ENCODE measurements at places on chromosomes 12 and 14.

GRCh38 chr12:64103825-64104740, 118.0 kb downstream of the KICS2 start:
- no peak for DNase-seq

- no peak for DNase-seq
Observed at GRCh38 chr12:30795410-30796312, 40.9 kb upstream of the CAPRIN2 start.

GRCh38 chr12:82955043-82955442, 268.3 kb downstream of the TMTC2 start:
- no peak for DNase-seq

DNA sequence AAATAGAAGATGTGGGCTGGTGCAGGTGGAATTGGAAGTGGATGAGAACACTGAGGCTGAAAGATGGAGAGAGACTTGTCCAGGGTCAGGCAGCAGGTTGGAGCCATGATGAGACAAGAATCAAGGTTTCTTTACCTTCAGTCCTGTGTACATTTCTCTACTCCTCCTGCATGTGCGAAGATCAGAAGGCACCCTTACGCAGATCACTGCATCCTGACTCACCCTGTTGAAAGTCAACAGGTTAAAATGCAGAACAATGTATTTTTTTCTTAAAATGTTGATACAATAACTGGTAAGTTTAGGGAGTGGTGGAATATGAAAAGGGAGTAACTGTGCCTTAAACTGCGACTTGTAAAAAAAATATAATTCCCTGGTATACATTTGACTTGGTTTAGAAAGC, 47.8 kb downstream of the TESPA1 start:
- DNase-seq = no peak

DNA sequence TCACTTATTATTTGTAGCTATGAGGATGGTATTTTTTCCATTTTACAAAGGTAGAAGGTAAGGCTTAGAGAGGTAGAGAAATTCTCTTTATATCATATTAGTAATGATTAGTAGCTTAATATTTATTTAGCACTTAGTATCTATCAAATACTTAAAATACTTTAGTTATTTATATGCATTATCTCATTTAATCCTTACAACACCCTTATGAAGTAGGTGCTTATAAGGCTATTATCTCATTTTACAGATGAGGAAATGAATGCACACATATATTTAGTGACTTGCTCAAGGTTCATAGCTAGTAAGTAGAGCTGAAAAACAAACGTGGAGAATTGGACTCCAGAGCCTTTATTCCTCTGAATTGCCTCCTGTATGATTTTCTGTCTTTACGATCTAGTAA, 11.0 kb downstream of the RAB5B start:
- DNase-seq = no peak

DNA sequence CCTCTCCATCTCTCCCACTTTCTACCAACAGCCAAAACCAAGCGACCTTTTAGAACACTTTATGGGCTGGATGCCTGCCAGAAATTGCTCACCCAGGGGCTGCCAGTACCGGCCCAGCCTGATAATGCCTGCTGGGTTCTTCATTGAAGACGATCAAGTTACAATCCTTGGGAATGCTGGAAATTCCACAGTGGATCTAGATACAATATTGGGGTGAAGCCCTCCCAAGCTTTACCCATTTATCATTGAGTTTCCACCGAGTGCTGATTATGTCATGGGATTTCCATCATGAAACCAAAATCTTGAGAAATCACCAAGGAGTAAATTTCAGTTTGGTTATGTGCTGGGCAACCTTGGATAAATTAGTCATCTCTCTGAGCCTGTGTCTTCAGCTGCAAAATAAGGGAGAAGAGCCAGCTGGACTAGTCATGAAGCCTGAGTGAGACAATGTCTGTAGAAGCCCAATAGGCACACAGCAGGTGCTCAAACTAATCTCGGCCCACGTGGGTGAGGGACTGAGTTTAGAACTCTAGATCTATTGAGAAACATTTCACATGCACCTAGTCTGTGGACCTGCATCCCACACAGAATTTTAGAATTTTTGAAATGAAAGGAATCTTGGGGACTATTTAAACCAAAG, 75.5 kb upstream of the CLMN start:
- no peak for DNase-seq

GRCh38 chr12:12456637-12457036, 99.8 kb downstream of the BORCS5 start:
- no peak for DNase-seq

DNA sequence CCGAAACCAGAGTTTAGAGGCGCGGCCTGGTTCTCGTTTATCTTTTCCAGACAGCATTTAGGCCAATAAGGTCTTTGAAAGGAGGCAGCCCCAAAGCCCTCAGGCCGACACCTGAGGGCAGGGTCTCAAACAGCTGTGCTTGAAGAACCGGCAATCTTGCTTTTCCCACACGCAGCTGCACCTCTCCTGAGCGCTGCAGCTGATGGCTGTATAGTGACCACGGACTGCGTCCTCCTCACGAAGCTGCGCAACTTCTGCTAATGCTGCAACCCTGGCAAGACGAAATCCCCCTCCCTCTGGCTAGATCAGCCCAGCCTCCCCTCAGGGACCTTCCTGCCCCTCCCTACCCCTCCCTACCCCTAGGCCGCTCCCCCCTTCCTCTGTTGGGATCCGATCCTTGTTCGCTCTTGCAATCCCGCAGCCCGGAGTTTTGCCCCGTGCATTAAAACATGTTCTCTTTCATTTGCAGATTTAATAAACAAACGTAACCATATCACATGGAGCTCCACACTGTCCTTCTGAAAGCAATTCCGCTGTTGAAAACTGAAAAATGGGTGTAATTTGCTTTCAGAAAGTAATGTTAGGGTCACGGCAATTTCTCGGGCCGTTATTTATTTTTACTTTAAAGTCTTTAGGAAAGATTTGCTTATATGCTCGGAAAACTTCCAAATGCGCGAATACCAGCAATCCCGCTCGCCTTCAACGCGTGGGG, 4.8 kb upstream of the PAX9 start:
- DNase-seq = no peak

GRCh38 chr12:42284157-42284556, 41.7 kb downstream of the ZCRB1 start:
- no peak for DNase-seq

- no peak for DNase-seq
Observed at GRCh38 chr12:69658203-69658602, 40.9 kb downstream of the BEST3 start.

- DNase-seq = no peak
Observed at GRCh38 chr14:53367644-53368026, 214.5 kb upstream of the DDHD1 start.

GRCh38 chr14:104917993-104918392, 6.7 kb upstream of the PLD4 start:
- DNase-seq = no peak

DNA sequence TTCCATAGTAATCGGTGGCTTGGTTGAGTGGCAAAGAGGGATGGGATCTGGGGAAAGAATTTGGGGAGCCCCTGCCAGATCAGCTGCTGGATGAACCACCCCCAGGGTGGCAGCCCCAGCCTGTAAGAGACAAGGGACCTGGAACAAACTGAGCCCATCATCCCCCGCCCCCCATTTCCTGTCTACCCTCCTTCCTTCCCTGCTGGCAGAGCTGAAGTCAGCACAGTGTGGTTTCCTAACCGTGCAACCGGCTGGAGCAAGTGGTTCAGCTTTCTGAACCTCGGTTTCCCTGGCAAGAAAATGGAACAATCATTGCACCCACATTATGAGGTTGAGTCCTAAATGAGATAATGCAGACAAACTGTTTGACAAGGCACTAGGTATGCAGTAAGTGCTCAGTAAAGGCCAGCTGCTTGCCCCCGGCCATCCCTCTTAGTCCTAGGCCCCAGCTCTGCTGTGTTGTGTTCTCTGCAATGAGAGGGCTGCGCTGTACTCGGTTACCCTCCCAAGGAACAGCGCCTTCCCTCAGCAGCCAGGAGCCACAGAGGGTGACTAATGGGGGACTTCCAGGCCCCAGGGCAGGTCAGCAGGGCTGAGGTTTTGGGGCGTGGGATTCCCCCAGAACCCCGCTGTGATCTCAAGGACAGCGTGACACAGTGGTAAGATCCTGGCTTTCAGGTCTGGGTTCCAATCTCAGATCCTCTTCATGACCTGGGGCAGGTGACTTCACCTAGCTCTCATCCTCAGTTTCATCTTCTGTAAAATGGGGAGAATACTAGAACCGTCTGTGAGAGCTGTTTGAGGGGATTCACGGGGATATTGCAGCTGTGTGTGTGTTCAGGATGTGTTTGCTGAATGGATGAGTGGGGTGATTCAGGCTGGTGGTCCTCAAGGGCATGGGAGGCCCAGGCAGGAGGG, 16.5 kb downstream of the SELPLG start:
- DNase-seq = peak; percentile 61

DNA sequence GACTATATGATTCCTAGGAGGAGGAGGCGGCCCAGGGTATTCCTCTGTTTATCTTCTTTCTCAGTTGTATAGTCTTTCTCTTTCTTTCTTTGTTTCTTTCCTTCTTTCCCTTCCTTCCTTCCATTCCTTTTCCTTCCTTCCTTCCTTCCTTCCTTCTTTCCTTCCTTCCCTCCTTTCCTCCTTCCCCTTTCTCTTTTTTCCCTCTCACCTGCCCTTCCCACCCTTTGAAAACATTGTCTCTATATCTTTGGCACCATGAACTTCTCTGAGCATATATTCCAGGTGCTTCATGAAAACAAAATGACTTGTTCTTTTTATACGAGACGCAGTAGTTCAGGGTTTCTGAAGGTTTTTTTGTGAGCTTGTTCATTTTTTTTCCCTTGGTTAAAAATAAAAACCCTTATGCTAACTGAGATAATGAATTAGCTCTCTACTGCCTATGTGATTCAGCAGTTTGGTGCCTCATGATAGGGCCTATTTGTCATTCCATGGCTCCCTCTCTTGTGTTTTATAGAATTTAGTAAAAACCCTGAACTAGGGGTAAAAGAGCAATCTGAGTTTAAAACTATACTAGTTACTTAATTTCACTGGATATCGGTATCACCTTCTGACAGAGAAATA, 3.2 kb upstream of the TESPA1 start:
- DNase-seq = no peak

GRCh38 chr14:68539241-68539737, 253.6 kb downstream of the ZFP36L1 start:
- DNase-seq = no peak

- DNase-seq = no peak
Observed at GRCh38 chr14:103688906-103689902, 26.0 kb downstream of the XRCC3 start.

- no peak for DNase-seq
Observed at GRCh38 chr14:90767899-90768298, 48.3 kb downstream of the TTC7B start.

DNA sequence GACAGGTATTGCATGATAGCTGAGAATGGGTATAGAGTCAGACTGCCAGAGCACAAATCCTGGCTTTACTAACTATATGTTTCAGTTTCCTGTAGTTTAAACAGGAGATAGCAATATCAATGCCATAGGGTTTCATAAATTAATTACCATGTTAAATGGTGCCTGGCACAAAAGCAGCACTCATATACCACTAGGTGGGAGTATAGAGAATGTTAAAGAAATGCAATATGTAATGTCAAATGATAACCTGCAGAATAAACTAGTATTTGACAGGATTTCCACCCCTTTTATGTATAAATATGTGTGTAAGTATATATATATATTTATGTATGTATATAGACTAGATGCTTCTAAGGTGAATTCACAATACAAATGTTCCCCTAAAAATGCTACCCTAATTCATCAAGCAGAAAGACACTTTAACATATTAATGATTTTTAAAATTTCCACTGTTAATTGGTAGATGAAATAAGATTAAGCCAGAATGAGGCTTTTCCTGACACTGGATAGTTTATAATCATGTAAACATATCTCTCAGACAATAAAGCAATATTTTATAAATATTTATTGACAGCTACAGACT, 8.6 kb downstream of the WDR89 start:
- no peak for DNase-seq

DNA sequence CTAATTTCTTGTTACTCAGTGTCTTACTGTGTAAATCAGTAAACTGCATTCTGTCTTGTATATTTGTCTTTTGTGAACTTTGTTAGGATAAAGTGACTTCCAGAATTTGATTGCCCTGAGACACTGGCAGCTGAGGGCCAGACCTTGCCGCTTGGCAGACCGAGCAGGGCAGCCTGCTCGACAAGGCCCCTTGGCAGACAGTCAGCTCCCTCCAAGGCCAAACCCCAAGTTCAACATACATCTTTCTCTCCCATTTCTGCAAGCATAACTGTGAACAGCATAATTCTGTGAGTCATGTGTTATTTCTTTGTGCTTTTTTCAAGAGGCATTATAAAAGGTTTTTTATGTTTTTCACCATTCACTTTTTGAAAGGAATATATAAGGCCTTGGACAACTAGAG, 39.2 kb upstream of the BMAL2 start:
- no peak for DNase-seq

GRCh38 chr14:24279301-24280186, 8.1 kb upstream of the RABGGTA start:
- no peak for DNase-seq

DNA sequence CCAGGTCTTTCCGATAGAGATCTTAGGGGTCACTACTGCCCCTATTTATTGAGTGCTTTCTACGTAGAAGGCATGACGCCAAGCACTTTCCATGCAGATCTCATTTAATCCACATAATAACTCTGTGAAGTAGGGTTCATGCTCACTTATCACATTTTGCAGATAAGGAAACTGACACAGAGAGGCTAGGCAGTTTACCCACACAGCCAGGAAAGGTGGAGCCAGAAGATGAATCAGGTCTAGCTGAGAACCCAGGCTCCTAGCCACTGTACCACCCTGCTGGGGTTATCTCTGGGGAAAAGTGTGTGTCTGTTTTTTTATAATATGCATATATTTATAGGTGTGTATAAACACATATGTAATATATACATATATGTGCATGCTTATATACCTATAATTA, 83.6 kb downstream of the KSR2 start:
- no peak for DNase-seq

- DNase-seq = no peak
Observed at GRCh38 chr14:100286484-100287191, 19.6 kb downstream of the SLC25A29 start.

DNA sequence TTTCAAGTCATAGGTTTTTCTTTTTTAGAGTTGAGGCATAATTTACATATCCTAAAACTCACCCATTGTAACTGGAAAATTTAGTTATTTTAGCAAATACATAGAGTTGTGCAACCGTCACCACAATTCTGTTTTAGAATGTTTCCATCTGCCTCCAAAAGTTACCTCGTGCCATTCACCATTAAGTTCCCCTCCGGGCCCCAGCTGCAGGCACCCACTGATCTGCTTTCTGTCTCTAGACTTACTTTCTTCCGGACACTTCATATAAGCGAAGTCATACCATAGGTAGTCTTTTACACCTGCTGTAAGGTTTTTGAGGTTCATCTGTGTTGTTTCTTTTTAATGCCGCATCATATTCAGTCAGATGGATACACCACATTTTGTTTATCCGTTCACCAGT, 28.7 kb downstream of the PPP2R5C start:
- DNase-seq = no peak

DNA sequence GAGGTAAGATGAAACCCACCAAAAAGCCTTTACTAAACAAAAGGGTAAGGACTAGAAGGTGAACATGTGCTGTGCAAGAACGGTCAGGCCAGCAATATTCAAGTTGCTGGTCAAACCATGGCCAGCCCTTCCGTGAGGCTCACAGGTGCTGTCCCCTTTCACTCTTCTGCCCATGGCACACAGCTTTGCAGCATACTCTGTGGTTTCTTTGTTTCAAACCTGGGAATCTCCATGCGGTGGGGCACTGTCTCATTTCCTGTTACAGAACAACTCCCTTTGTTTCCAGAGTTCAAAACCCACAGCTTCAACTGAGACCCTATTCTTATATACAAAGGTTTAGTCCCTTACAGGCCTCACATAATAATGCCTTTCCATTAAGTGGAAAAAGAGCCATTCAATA, 1.7 kb upstream of the OVCH1 start:
- no peak for DNase-seq

GRCh38 chr14:58747181-58747580, 109.4 kb downstream of the DACT1 start:
- no peak for DNase-seq

Data from activated CD8-positive, alpha-beta memory T cell treated with anti-CD3 and anti-CD28 coated beads for 1 hour (primary cell).